ENCODE measurements at places on chromosomes 12 and 14.

- DNase-seq = no peak
These were observed 19.2 kb upstream of the MAP1LC3B2 start for GRCh38 chr12:116539905-116540482.

- no peak for DNase-seq
These were observed 840 bp downstream of the DHRS7 start for GRCh38 chr14:60164404-60164711.

DNA sequence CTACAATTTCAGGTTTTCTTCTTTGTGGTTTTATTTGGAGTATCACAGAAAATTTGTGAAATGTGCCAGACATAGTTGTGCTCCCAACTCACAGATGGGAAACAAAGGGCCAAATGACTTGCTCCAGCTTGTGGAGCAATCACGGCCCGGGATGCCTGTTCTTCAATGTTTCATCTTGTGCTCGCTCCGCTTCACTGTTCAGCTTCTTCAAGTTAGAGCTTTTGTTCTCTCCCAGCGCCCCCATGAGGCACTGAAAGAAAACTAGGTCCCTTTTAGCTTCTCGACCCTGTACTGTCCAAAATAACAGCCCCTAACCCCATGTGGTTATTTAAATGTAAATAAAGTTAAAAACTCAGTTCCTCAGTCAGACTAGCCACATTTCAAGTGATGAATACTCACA, 187.9 kb upstream of the STXBP6 start:
- DNase-seq = no peak

- DNase-seq = no peak
These were observed 60.8 kb downstream of the SLC24A4 start for GRCh38 chr14:92383805-92384204.

DNA sequence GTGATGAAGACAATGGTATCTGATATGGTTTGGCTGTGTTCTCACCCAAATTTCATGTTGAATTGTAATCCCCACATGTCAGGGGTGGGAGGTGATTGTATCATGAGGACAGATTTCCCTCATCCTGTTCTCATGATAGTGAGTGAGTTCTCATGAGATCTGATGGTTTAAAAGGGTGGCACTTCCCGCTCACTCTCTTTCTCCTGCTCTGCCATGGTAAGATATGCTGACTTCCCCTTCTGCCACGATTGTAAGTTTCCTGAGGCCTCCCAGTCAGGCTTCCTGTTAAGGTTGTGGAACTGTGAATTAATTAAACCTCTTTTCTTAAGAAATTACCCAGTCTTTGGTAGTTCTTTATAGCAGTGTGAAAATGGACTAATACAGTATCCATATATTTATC, 25.6 kb upstream of the PTHLH start:
- no peak for DNase-seq

- DNase-seq = no peak
These were observed 51.6 kb downstream of the AEBP2 start for GRCh38 chr12:19490908-19491307.

DNA sequence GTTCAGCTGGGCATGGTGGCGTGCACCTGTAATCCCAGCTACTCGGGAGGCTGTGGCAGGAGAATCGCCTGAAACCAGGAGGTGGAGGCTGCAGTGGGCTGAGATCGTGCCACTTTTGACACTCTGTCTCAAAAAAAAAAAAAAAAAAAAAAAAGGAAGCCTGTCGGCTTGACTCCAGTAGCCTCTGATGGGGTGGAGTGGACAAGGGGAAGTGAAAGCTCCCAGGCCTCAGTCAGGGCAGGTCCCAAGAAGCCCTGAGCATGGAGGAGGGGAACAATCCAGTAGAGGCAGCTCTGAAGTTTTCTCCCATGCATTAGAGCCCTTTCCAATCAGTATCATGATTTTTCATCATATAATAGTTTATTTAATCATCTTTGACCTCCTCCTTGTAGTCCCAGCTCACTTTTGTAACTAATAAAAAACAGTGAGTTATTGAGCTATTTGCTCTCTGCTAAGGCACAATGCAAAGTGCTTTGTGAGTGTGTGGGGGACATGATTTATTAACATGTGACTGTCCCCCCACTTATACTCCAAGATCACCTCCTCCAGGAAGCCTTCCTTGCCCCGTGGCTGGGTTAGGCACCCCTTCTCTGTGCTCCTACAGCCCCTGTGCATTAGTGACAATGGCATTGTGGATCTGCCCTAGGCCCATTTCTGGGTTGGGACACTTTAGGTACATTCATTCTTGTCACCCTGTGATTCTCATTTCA, 4.7 kb upstream of the SSH1 start:
- no peak for DNase-seq

DNA sequence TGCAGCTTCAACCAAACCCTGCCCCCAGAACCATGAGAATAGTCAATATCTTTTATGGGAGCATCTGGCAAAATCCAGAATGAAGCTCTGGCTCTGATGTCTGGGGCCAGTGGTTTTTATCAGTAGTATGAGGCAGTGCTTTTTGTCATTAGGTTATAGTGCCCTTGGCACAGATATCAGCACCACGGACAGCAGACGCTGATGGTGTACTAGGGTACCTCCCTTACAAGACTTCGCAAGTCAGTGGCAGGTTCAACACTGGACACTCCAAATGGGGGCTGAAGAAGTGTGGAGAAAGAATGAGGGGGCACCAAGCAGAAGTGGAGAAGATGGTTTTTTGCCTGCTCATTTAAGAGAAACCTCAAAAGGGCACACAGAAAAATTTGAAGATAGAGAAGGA, 68.2 kb upstream of the E2F7 start:
- DNase-seq = no peak

- DNase-seq = no peak
These were observed 271.6 kb downstream of the NPAS3 start for GRCh38 chr14:33210311-33210710.

DNA sequence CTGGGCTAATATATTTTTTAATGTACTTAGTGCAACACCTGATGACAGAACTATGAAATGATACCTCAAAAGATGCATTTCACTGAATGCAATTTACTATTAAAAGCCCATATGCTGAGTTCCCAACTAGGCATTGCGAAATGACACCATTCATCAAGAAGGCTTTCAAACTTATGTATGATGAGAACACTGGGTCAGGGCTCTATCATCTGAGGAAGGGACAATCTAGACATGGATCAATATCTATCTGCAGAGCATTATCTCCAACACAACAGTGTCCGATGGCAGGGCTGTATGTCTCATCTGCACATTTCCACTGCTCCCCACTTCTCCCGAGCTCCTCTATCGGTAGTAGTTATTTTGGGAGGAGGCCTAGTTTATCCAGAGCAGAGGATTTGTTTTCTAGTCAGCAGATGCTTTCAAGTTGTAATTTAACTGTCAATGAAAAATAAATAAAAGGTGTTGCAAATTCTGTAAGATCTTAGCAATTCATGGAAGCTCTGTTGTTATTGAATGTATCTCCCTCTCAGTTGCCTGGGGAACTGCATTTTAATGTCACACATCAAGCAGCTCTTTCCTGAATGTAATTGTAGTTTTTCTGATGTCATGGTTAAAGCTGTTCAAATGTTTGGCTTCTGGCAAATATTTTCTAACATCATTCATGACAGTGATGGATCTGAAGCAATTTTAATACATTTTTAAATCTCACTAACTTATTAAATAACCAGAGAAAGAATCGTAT, 7.4 kb upstream of the GCH1 start:
- no peak for DNase-seq

- DNase-seq = no peak
These were observed 455.3 kb upstream of the ATP2B1 start for GRCh38 chr12:90163975-90164374.

DNA sequence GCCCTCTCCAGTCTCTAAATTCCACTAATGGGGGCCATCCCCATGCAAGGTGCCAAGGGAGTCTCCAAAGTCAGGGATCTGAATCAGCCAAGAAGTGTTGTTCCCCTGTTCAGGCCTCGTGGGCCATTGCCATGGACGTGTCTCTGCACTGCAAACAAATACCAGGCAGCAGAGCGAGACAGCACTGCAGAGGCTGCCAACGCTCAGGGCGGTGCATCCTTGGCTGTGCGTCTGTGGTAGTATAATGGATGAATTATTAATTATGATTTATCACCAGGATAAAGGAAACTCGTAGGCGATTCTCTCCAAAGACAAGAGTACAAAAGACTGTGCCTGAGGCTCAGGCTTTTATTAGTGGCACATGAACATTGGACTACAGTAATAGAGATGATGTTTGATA, 122.3 kb upstream of the NTF3 start:
- DNase-seq = no peak

DNA sequence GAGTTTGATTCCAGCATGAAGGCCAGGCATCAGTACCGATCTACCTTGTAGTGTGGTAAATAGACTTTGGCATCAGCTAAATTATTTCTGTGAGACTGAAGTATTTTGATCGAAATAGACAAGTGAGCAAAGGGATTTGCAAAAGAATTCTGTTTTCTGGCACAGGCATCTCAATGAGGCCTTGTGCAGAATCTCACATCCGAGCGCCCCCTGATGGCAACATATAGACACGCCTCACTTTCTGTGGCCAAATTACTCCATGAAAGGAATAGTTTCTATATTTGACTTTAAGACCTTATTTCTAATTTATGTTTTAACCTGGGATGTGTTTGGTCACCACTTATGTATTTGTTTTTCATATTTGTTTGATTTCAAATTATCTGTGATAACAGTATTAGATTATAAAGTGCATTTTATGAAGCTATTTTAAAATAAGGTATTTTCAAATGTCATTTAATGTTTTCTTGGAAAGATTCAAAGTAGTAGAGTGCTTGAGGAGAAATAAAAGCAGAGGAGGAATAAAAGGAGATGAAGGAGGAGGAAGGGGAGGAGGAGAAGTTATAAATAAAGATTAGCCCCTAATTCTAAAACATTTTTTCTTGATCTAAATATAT, 731.9 kb downstream of the NRXN3 start:
- no peak for DNase-seq

GRCh38 chr14:95891742-95892141, 15.1 kb downstream of the TUNAR start:
- no peak for DNase-seq

GRCh38 chr12:59431266-59431665, 164.6 kb upstream of the SLC16A7 start:
- no peak for DNase-seq

DNA sequence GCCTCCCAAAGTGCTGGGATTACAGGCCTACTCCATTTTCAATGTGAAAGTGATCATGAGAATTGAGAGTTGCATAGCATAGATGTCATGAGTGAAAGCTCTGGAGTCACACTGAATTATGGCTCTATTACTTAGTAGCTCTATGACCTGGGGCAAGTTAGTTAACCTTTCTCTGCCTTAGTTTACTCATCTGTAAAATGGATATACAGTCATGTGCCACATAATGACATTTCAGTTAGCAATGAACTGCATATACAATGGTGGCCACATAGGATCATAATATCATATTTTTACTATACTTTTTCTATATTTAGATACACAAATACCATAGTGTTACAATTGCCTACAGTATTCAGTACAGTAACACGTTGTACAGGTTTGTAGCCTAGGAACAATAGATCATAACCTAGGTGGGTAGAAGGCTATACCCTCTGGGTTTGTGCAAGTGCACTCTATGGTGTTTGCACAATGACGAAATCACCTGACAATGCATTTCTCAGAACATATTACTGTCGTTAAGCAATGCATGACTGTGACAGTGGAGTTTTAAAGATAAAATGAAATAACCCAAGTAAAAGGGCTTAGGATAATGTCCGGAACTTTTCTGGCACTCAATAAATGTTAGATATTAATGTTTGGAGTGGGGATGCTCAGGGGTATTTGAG, 53.1 kb downstream of the ZFYVE26 start:
- DNase-seq = no peak

DNA sequence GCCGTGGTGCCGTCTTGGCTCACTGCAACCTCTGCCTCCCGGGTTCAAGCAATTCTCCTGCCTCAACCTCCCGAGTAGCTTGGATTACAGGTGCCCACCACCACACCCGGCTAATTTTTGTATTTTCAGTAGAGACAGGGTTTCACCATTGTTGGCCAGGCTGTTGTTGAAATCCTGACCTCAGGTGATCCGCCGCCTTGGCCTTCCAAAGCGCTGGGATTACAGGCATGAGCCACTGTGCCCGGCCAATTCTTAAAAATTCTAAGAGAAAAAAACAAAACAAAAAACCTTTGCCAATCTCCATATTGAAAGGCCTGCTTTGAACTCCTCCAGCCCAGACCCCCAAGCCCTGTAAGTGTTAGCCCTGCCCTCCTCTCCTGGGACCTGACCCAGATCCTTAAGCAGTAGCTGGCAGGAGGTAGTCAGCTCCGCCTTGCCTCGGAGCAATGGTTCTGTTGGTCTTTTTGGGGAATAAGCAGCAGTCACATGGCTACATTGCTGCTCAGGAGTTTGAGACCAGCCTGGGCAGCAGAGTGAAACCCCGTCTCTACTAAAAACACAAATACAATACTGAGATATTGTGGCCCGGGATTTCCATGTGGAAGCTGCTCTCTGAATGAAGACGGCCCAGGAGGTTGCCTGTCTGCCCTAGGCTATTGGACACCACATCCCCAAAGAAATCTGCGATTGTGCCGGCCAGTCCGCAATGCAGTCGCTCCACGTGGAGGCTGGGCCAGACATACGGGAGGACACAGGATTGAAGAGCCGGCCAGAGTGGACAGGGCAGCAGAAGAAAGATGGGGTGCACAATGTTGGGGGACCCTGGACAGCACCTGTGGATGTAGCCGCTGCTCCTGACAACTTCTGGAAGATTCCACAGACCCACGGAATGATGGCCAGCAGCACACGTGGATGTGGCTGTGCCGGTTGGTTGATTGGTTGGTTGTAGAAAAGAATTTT, 28.8 kb upstream of the BEGAIN start:
- DNase-seq = no peak
